NCI-H1417 (cell line): ENCODE measurements at places on chromosomes 16 and 17.

DNA sequence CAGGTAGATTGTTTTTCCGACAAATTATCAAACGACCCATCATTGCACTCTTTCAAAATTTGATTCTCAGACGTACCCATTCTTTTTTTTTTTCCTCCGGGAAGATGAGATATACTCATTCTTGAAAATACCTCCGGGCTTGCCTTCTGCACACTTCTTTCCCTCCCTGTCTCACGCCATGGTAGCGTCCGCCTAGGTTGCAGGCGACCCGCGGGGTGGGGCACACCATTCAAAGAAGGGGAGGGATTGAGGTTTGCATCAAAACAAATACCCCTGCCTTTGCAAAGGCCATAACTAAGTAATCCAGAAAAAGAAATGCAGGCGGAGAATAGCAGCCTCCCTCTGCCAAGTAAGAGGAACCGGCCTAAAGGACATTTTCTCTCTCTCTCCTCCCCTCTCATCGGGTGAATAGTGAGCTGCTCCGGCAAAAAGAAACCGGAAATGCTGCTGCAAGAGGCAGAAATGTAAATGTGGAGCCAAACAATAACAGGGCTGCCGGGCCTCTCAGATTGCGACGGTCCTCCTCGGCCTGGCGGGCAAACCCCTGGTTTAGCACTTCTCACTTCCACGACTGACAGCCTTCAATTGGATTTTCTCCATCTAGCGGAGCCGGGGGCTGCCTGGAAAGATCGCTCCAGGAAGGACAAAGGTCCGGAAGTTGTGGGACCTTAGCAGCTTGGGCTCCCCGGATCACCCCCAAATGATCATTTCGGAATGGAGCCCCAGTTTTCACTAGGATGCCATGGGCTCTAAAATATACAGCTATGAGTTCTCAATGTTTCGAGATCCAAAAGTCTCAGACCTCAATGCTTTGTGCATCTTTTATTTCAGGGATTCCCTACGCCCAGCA, 843 bp downstream of the TP53 start:
- peak; percentile 90 for DNase-seq

- DNase-seq, result no peak
These were observed 494.1 kb downstream of the CDH11 start for GRCh38 chr16:64627781-64628180.

DNA sequence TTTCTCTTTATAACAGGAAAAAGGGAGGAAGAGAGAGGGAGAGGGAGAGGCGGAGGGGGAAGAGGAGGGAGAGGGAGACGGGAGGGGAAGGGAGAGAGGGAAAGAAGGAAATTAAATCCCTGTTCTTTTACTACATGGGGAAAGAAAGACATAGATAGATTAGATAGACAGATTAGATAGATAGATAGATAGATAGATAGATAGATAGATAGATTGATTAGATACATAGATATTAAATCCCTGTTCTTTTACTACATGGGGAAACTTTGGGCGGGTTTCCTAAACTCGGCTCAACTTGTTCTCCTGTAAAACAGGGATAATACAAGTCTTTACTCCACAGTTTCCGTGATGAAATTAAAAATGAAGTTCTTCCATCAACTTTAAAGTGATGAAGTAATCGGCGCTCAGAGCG, 661 bp downstream of the RFWD3 start:
- no peak for DNase-seq

GRCh38 chr16:86048221-86048620, 149.3 kb downstream of the IRF8 start:
- no peak for DNase-seq

GRCh38 chr17:70648166-70648565, 478.8 kb downstream of the KCNJ2 start:
- no peak for DNase-seq

DNA sequence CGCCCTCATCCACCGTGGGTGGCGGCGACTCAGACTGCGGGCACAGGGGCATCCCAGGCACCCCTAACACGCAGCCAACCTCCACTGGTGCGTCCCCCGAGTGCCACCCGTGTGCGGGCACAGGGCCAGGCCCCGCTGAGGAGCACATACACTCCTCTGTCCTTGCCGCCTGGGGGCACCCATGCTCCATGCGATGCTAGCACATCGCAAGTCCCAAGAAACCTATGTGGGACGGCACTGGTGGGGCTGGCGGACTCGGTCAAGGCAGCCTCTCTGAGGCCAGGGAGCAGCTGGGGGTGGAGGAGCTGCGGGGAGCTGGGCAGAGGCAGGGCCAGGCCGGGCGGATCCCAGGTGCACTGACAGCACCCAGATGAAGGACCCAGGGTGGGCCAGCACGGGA, 4.0 kb downstream of the ZNF598 start:
- no peak for DNase-seq

DNA sequence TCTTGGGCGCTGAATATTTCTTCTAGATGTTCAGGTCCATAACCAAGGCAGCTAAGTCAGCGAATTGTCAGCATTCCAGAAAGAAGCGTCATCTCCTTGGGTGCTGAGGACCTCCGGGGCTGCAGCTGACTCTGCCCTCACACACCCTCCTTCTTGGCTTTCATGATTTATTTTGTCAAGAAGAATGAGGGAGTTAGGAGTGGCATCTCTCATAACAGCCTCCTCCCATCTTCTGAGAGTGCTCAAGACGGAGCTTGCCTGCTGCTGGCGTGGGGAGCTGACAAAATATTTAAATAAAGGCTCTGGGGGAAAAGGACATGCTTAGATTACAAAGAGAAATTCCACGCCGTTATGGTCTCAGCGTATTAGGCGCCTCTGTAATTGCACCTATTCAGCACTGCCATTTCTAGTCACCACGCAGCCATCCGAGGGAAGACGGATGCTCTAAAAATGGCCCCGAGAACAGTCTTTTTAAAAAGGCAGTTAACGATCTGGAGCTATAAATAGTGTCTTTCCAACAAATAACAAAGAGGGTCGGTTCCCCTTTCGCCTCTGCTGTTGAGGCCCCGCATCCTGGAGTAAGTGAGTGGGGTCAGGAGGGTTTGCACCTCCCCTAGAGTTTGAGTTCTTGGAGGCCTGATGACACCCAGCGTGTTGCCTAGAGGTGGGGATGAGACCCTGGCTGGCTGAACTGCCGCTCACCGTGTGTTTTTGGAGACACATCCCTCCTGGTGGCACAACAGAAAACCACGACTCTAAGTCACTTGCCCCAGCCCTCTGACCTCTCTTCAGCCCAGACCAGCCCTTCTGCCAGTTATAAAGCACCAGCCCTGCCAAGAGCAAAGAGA, 187.0 kb downstream of the CCDC182 start:
- no peak for DNase-seq

- no peak for DNase-seq
These were observed 38.7 kb downstream of the CMIP start for GRCh38 chr16:81483064-81483969.

- no peak for DNase-seq
These were observed 509 bp downstream of the CNEP1R1 start for GRCh38 chr16:50025537-50025931.

GRCh38 chr16:78211946-78212345, 112.5 kb downstream of the WWOX start:
- DNase-seq, result no peak

DNA sequence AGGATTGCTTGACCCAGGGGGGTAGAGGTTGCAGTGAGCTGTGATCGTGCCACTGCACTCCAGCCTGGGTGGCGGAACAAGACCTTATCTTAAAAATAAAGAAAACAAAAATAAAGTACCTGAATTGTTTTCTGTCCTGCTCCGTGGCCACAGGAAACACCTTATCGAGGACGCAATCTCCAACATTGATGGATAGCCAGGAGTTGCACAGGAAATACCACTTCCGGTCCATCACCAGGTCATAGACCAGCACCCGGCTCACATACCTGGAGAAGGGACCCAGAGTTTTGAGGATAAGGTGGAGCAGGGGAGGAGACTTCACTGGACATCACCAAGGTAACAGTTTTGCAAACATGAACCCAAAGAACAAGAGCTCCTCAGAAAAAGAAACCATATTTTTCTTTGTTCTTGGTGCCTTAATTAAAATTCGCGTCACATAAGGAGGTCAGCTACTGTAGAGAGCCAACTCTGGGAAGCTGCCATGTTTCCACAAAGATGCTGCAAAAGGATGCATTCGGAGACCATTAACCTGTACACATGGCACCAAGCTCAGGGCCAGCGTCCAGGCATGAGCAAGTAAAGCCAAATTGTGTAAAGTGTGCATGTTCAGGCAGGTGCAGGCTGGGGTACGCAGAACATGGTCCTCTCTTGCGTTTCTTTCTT, 55.6 kb upstream of the GCSH start:
- DNase-seq, result no peak

GRCh38 chr16:66385415-66385814, 18.9 kb downstream of the CDH5 start:
- DNase-seq, result no peak

DNA sequence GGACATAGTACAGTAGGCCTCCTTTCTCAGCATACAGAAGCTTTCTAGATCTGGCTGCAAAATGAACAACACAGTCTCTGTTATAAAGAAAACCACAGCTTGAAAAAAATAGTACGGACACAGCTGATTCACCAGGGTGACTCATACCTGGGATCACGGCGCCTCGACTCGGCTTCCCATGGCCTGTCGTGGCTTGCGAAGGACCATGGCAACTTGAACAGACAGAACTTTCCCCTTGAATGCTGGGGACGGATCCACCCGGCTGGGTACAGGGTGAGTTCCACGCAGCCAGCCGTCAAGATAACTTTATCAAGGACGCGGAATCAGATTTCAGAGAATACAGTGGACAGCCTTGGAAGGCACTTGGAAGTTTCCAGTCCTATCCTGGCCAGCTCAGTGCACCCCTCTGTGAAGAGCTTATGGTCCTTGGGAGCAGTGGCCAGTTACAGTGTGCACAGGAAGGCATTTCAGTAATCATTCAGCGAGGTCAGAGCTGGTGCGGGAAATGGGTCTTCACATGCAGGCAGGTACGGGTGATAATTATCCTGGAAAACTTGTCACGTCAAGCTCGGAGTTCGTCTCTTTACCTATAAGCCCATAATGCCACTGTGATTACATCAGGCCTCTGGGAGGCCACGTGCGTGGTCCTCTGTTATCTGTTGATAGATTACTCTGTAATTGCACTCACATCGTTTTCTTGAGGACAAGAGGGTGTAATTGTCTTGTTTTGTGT, 57.9 kb upstream of the MAF start:
- DNase-seq, result no peak

DNA sequence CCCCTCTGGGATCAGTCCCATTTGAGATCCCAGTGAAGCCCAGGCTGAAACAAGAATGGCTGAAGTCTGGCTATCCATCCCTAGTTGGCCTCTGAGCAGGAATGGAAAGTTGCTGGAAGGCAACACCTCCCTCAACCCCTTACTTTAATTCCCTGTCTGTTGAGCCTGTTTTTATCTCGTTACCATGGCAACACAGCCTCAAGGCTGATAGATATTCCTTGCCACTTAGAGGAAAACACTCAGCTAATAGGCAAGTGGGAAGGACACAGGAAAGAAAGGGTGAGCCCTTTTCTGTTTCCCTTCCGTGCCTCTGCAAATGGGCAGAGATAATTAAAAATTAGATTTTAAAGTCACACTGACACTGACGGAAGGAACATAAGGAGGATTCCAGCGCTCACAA, 75.5 kb upstream of the CLEC3A start:
- no peak for DNase-seq

DNA sequence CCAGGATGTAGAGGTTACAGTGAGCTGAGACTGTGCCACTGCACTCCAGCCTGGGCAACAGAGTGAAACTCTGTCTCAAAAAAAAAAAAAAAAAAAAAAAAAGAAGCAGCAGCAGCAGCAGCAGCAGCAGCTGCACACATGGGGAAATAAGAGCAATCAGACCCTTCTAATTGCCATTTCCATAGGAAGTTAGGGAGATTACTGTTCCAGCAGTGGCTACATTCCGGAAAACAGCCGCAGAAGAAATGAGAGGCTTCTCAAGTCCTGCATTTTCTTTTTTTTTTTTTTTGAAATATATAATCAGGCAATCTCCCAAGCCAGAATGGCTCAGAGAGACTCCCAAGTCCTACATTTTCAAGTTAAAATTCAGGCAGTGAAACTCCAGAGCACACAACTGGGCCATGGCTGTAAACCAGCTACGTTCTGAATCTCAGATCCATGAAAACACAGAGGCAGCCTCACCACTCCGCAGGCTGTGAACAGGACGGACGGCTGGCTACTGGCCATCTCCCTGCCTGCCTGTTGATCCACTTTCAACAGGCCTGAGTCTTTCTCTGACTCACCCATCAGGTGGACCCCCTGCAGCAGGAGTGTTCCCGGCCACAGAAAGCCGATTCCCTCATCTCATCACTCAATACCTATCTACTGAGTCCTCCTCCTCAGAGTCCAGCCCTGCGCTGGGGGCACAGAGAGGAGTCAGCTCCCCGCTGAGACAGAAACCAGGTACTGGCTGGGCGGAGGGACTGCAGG, 15.0 kb downstream of the TRPV1 start:
- DNase-seq, result no peak

- no peak for DNase-seq
These were observed 4.6 kb upstream of the EMP2 start for GRCh38 chr16:10584981-10585438.

GRCh38 chr17:34502426-34502825, 77.0 kb upstream of the TMEM132E start:
- no peak for DNase-seq

DNA sequence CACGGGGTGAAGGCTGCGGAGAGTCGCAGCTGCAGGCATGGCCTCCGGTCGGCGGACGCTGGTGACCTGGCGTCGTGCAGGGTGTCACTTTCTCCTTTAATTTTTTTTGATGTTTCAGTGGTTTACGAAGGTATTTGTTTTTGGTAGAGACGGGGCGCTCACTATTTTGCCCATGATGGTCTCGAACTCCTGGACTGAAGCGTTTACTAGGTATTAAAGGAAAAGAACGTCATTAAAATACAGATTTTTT, 17.1 kb downstream of the ZNF213 start:
- DNase-seq, result no peak

DNA sequence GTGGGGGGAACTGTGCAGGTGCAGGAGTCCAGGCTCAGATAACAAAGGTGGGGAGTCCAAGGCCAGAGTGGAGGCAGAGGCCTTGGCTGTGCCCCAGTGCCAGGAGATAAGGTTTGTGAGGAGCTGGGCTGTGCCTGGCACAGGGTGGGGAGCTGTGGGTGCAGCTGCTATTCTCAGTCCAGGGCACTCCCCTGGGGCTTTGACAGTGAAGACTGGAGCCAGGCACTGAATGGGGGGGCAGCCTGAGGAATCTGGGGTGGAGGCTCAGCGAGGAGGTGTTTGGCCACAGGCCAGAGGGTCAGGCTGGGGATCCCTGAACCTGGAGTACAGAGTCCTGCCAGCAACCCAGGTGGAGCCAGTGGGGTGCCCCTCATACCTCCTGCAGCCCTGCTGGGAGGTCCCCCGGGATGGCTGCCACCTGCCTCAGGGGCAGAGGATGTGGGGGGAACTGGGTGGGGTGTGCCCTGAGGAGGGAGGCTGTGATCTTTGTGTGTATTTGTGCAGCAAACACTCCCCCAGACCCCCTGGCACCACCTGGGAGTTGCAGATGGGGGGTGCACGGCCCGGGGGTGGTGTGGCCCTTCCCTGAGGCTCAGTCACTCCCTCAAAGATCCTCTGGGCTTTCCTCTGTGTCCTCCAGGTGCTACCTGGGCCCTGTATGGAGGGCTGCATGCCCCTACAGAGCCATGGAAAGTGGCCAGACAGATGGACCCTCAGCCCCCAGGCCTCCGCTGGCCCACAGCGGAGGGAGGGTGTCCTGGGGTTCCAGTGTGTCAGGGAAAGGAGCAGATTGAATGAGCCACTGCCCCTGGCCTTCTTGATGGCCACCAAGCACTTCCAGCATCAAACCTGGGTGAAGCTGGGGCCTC, 44.5 kb upstream of the SMPD3 start:
- no peak for DNase-seq
